ENCODE measurements at places on chromosomes 3 and 15. TPM values are rescaled to one million over a fixed set of nuclear protein-coding genes. Genes with fewer than 3 reads are reported as not detected.

PLA1A gene
- total RNA-seq: not detected

DNA sequence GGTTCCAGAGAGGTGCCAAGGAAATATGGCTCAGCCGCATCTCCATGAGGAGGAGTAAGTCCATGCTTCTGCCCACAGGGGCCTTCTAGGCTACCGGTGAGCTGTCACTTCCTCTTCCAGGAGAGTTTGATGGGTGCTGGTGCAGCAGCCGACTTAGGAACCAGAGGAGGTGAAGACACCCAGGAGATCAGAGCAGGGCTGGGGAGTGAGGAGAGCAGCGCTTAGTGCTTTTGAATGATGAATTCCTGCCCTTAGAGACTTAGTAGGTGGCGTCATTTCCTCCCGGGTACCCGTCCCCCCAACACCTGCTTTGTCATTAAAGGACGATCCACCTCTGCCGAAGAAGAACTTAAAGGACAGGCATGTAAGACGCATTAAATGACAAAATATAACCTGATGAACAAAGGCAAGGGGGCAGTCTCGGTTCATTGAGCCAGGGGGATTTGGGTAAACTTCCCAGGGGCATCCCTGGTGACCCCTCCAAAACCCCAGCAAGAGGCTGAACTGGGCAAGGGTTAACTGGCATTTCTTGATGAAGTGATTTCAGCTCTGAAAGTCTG is 67.6 kb downstream of the HES1 start:
- H3K4me1 ChIP-seq: peaks cover 24% of the 10 kb centered on the region
- H3K4me3 ChIP-seq: peak overlapping the region; percentile 65
- H3K27me3 ChIP-seq: peaks cover 32% of the 10 kb centered on the region
- H3K36me3 ChIP-seq: no peaks in the 10 kb centered on the region
- DNase-seq: peak; percentile 40
- H3K27ac ChIP-seq: no peak overlapping the region

DNA sequence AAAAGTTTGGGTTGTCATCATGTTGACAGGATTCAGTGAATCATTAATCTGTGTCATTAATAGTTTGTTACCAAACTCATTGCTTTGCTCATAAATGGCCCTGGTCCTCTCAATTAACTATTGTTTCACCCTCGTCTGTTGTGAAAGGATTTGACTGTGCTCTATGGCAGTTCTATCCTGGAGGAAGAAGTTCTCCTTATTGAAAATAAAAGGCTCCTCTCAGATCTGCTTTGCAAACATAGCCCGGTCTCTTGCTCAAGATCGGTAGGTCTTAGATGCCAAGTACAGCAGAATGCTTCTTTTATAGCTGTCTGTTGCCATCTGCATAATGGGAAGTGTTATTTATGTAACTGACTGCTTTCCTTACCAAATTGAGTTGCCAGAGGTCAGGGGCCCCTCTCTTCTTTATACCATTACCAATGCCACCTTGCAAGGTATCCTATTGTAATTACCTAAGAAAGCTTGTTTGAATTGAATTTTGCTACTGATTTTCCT is 146.5 kb downstream of the EBLN2 start:
- H3K36me3 ChIP-seq: no peaks in the 10 kb centered on the region
- DNase-seq: no peak
- H3K27me3 ChIP-seq: no peaks in the 10 kb centered on the region
- H3K4me1 ChIP-seq: no peaks in the 10 kb centered on the region
- H3K4me3 ChIP-seq: no peak overlapping the region

DNA sequence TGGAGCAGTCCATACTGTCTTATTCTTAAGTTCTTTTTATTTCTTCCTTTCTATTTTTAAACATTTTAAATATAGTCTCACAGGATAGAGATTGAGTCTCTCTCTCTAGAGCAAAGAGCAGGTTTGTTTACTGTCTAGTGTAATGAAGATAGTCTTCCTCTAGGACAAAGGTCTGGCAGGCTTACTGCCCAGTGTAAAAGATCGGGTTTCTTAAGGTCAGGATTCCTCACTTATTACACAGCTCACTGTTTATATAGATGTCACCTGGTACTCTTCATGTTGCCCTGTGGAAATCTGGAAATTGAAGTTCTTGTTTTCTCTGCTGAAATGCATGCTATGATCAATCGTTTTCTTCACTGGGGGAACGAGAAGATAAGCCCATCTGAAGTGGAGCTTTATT is 76.0 kb downstream of the ZBBX start:
- no peak overlapping the region for H3K4me3 ChIP-seq
- H3K27me3 ChIP-seq: no peaks in the 10 kb centered on the region
- no peak overlapping the region for H3K27ac ChIP-seq
- no peaks in the 10 kb centered on the region for H3K36me3 ChIP-seq

DNA sequence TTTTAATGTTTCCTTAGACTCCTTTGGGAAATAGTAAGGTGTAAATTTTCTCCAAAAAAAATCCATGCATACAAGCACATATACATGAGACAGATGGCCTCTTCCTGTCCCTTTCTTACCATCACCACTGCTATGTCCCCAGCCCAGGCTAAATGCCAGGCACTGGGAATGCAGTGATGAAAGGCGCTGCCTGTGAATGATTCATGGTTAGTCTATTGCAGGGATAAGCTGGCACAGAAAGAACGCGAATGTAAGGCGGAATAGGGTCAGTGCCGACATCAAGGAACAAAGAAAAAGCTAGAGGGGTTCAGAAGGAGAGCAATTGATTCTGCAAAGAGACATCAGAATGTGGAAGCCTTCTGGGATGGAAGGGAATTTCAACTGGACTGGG is 36.2 kb upstream of the CFAP161 start:
- H3K27ac ChIP-seq: no peak overlapping the region
- H3K4me1 ChIP-seq: no peaks in the 10 kb centered on the region
- no peak overlapping the region for H3K4me3 ChIP-seq
- H3K27me3 ChIP-seq: no peaks in the 10 kb centered on the region
- no peaks in the 10 kb centered on the region for H3K36me3 ChIP-seq

DNA sequence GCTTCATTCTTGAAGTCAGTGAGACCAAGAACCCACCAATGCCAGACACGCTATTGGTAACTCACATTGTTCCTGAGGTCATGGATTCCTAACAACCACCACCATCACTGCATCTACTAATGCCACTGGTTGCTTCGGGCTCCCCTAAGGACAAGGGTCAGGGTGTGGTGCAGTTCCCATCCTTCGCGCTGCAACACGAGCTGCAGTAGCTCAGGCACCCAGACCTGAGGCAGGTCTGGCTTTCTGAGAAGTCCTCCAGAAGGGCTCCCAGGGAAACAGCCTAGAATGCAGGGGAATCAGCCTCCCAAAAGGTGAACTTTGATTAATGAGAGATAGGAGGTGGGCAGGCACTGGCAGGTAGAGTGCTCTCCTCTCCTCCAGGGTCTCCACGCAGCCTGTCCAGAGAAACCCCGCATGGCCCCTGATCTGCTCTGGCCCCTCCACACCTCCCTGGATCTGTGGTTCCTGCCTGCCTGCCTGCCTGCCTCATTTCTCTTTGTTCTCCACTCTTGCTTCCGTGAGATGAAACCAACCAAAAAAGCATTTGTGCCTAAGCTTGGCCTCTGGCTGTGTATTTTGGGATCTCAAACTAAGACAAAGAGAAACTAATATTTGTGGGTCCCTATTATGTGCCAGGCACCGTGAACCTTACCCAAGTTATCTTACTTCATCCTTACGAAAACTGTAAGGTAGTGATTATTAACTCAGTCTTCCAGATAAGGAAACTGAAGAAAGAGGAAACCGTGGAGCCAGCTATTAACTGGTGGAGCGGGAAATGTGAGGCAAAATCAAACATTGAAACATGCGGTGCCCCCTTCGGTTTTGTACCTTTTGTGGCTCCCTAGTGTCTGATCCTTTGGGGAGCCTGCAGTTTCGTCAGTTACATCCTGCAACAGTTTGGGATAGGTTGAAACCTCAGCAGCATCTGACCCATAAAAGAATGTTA is 43.9 kb upstream of the USP3 start:
- peak overlapping the region; percentile 35 for H3K4me3 ChIP-seq
- DNase-seq: no peak
- no peaks in the 10 kb centered on the region for H3K36me3 ChIP-seq
- H3K27me3 ChIP-seq: peaks cover 9% of the 10 kb centered on the region
- H3K4me1 ChIP-seq: no peaks in the 10 kb centered on the region

C3orf80 gene
- total RNA-seq: 3.0 TPM

- no peaks in the 10 kb centered on the region for H3K27me3 ChIP-seq
- no peak for DNase-seq
- H3K36me3 ChIP-seq: no peaks in the 10 kb centered on the region
- no peak overlapping the region for H3K27ac ChIP-seq
These were observed 112.3 kb downstream of the P3H2 start for GRCh38 chr3:190008432-190008831.

RASA2 gene
- total RNA-seq: 28.6 TPM

DNA sequence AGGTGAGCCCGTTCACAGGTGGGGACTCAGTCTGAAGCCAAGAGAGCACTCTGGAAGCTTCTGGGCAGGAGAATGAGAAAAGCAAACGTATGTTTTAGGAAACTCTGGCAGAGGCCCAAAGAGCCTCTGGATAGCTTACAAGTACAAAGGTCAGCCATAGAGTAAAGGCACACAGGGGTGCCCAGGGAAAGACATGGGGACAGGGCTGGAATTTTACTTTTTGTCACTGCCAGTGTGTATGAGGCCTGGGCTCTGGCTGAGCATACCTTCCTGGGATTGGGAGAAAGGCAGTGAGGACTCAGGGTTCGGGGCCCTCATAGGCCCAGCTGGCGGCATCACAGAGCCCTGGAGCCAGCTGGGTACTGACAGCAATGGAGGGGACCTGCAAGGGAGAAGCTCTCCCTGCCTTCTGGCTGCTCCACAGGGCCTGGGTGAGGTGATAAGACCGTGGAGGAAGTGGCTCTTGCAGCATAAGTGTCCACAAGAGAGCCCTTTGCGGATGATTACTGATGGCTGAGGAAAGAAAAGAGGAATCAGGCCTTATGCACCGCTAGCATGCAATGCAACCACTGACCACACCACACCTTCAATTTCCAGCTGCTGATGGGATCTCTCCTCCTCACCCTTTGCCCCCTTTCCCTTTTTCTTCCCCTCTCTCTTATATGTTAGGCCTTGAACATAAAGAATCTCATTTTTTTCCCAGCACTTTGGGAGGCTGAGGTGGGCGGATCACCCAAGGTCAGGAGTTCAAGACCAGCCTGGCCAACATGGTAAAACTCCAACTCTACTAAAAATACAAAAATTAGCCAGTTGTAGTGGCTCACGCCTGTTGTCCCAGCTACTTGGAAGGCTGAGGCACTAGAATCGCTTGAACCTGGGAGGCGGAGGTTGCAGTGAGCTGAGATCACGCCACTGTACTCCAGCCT is 25.1 kb upstream of the BCL2L10 start:
- no peak for DNase-seq
- H3K27me3 ChIP-seq: no peaks in the 10 kb centered on the region
- no peak overlapping the region for H3K4me3 ChIP-seq
- H3K27ac ChIP-seq: no peak overlapping the region
- H3K36me3 ChIP-seq: peaks cover 10% of the 10 kb centered on the region

GRCh38 chr3:42666577-42666998 is 13.1 kb downstream of the ZBTB47 start:
- no peak overlapping the region for H3K4me3 ChIP-seq
- H3K4me1 ChIP-seq: no peaks in the 10 kb centered on the region
- no peak for DNase-seq
- no peaks in the 10 kb centered on the region for H3K27me3 ChIP-seq
- H3K27ac ChIP-seq: no peak overlapping the region

DNA sequence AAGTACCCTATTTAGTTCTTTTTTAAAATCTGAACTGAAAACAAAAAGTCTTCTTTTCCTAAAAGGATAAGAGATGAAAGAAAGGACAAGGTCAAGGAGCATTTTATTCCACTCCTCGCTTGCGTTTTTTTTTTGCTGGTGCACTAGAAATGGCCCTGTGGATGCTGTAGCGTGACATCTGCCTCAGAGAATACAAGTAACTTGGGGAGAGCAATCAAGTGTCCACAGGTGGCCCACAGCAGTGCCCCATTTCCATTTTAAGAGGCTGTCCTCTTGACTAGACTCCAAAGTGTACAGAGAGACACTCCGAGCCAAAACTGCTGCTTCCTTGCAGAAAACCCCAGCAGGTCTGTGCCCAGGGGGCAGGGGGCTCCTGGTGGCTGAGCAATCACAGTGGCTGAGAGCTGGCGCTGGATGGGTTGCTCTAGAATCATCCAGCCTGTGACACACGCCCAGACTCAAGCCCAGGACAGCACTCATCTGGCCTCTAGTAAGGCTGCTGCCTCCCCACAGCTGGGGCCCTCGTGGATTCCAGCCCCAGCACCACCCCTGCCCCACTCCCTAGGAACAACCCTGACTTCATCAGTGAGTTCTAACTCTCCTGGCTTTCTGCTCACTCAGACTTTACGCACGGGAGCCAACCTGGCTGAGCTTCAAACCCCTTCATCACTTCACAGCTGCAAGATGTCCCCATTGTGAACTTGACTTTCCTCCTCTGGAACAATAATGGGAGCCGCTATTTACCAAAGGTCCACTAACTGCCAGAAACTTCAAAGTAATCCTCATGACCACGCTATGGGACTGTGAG is 71.1 kb upstream of the SPATA12 start:
- no peaks in the 10 kb centered on the region for H3K36me3 ChIP-seq
- no peak for DNase-seq
- no peak overlapping the region for H3K27ac ChIP-seq
- H3K27me3 ChIP-seq: no peaks in the 10 kb centered on the region
- no peak overlapping the region for H3K4me3 ChIP-seq

DNA sequence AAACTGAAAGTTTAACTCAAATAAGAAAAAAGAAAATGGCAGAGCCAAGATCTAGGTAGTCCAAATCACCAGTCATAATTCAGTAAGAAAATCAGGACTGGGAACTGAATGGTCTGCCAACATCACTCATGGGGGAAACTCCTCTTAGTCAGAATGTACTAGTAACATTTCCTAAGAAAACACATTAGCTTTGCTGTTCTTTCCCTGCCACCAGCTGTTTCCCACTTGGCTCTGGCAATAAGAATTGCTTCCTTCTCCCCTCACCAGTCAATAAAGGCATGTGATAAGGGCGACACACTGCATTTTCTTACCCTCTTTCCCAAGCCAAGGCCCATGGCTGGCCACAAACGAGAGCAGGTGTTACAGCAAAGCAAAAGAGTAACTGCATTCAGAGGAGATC is 46.1 kb downstream of the PIK3R4 start:
- no peak for DNase-seq
- no peaks in the 10 kb centered on the region for H3K4me1 ChIP-seq
- no peak overlapping the region for H3K4me3 ChIP-seq
- no peak overlapping the region for H3K27ac ChIP-seq

- no peak overlapping the region for H3K4me3 ChIP-seq
- no peak for DNase-seq
- H3K36me3 ChIP-seq: peaks cover 2% of the 10 kb centered on the region
- H3K27me3 ChIP-seq: no peaks in the 10 kb centered on the region
These were observed 127.9 kb downstream of the C3orf70 start for GRCh38 chr3:185024966-185025365.

GRCh38 chr3:122255757-122256439 is 69.2 kb upstream of the CSTA start:
- H3K36me3 ChIP-seq: no peaks in the 10 kb centered on the region
- DNase-seq: no peak
- H3K27me3 ChIP-seq: no peaks in the 10 kb centered on the region
- H3K4me3 ChIP-seq: no peak overlapping the region

TEX9 gene
- 19.6 TPM for total RNA-seq

- no peak overlapping the region for H3K4me3 ChIP-seq
- H3K27ac ChIP-seq: no peak overlapping the region
- no peaks in the 10 kb centered on the region for H3K27me3 ChIP-seq
- no peaks in the 10 kb centered on the region for H3K36me3 ChIP-seq
These were observed 129.4 kb downstream of the VGLL4 start for GRCh38 chr3:11514191-11514821.

- H3K27me3 ChIP-seq: no peaks in the 10 kb centered on the region
- peak; percentile 37 for DNase-seq
- no peaks in the 10 kb centered on the region for H3K36me3 ChIP-seq
- H3K4me3 ChIP-seq: no peak overlapping the region
These were observed 20.8 kb upstream of the SRP14 start for GRCh38 chr15:40059821-40060220.
